ENCODE measurements at places on chromosomes 5 and 9.

GRCh38 chr5:61114441-61114840 lies 47.8 kb downstream of the SMIM15 start:
- no peak for DNase-seq

DNA sequence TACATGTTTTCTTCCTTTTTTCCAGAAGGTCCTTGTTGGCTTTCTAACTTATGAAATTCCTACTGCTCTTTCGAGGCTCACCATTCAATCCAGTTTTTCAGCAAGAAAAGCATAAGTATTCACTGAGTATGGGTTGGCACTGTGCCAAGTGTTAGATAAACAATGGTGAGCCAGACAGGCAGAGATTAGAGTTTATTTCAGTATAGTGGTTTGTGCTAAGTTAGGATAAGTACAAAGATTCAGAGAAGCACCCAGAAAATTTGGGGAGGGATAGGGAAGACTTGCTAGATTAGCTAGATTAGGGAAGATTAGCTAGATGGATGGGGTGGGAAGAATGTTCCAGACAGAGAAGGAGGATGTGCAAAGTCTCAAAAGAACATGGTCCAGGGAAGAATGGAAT lies 122.9 kb downstream of the OXCT1 start:
- DNase-seq, result no peak

- DNase-seq, result no peak
Observed at GRCh38 chr9:86009133-86009532, 68.2 kb downstream of the NAA35 start.

GRCh38 chr9:103899866-103900265 lies 194.2 kb upstream of the SMC2 start:
- no peak for DNase-seq

DNA sequence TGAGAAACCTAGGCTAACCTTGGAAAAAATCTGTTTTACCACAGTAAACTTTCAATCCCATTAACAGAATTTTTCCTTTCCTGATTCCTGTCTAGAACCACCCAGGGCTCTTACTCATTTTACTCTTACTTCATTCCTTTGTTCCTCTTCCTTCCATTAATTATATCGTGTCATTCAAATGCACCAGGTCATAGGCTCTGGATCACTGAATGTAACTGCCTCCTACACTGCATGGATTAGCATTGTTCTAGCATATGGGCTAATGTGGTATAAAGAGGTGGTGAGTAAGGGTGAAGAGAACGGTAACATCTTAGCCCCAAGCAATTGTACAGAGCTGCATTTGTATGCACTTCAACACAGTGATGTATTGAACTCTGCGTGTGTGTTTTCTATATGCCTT lies 49.5 kb upstream of the SPINK5 start:
- DNase-seq, result no peak

GRCh38 chr9:76316069-76316468 lies 78.2 kb downstream of the RFK start:
- no peak for DNase-seq

DNA sequence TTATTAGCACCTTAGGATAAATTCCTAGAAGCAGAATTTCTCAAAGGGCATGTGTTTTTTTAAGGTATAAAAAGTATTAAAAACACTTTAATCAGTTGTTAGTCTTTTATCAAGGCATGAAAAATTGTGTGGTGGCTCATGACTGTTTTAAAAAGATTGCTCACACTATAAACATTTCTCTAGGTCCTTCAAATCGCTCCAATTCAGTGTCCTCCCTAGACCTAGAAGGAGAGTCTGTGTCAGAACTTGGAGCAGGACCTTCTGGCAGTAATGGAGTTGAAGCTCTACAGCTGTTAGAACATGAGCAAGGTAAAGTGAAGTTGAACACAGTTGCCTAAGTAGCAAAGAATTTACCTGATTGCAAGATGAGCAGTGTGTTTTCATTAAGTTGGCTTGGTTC lies 62.0 kb downstream of the GAPVD1 start:
- DNase-seq, result no peak

- no peak for DNase-seq
Observed at GRCh38 chr5:93452255-93452654, 128.8 kb downstream of the NR2F1-AS1 start.

DNA sequence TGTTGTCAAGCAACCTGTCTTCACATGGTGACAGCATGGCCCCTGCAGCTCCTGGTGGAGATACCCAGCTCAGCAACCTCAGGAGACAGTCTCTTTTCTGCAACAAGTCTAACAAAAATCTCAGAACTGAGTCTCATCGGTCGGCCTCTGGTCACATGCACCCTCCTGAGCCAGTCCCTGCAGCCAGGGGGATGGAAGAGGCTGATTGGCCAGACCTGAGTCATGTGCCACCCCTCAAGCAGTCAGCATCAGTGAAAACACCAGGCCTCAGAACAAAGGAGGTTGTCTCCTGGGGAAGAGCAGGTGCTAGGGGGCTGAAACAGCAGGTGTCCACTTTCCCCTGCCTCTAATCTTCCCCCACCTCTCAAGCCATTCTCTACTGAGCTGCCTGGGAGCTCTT lies 54.4 kb downstream of the SMIM23 start:
- DNase-seq, result peak; percentile 5

- peak; percentile 50 for DNase-seq
Observed at GRCh38 chr9:6938447-6938846, 180.7 kb downstream of the KDM4C start.

GRCh38 chr9:22446950-22447617 lies 460 bp downstream of the DMRTA1 start:
- peak; percentile 73 for DNase-seq

GRCh38 chr5:7851240-7851592 lies 283 bp upstream of the CFAP90 start:
- DNase-seq, result no peak

DNA sequence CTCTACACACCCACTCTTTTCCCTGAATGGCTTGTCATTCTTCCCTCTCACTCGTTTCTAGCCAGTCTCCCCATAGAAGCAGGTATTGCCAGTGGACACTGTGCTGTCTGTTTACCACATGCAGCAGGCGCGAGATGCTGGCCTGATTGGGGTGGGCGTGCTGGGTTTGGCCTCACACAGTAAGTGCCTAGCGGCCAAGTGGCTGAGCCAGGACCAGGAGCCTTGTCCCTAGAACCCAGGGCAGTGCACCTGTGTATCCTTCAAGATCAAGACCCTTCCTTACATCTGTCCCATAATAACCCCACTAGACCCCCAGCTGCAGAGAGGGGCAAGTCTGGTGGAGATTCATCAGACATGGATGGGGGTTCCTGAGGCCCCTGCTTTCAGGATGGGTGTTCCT lies 112.8 kb upstream of the IRX4 start:
- DNase-seq, result no peak

DNA sequence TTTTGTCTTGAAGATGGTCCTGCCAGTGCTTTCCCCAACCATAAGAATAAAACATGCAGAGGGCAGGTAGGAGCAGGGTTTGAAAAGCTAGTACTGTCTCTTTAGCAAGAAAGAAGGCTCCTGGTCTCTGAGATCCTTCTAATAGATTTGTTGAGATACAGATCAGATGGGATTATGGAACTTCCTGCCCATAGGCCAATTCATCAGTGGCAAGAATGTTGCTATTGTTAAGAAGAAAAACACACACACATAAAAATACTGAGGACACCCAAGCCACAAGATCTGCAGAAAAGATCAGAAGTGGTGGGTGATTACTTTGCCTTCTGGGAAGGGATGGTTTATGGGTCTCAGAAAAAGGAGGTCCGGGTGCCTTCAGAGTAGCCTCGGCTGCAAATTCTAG lies 59.8 kb downstream of the TNC start:
- DNase-seq, result no peak

- peak; percentile 88 for DNase-seq
Observed at GRCh38 chr9:14318361-14318760, 4.4 kb upstream of the NFIB start.

DNA sequence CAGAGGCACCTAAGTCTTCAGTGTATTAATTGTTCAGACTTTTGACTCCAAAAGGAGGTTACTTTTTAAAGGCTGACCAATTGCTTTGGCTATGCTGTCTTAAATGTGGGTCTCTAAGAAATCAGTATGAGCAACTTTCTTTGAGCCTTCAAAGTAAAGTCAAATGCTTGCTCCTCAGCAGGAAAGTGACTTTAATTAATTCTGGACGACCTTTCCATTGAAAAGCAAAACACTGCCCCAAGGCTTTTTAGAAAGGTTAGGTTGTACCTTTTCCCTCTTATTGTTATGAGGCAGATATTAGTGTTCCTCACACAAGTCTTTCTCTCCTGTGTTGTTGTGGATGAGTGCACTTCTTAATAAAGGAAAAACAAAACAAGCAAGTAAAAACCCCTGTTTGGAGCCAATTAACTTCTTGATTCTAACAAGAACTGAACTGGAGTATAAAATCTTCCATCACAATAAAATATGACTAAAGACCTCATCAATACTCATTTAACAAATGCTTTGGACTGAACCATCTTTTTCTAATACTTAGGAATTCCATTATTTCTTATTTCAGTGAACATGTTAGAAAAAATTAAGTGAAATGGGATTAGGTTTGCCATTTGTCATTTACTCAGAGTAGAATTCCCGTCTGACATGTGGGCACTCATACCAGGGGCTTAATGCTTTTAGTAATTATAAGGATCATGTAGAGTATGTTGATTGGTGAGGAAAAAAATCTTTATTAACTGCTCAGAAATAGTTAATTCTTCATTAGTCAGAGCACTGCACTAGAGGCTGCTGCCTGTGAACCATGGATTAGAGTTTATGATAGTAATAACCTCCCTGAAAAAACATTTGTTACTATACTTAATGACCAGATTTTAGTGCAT lies 159.1 kb upstream of the ZNF608 start:
- DNase-seq, result no peak

DNA sequence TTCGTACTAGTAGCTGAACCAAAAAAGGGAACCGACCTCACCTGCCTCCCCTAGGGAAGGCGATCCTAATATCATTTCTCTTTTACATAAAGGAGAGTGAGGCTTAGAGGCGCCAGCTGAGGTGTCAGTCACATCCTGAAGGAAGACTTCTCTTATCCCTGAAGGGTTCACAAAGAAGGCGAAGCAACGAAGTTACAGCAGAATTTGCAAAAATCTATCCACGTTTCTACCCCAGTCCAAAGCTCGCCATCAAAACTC lies 598 bp upstream of the KIAA1191 start:
- DNase-seq, result no peak

GRCh38 chr5:2756211-2757152 lies 5.0 kb upstream of the IRX2 start:
- no peak for DNase-seq

- DNase-seq, result no peak
Observed at GRCh38 chr5:73311291-73312110, 137.1 kb downstream of the FOXD1 start.

DNA sequence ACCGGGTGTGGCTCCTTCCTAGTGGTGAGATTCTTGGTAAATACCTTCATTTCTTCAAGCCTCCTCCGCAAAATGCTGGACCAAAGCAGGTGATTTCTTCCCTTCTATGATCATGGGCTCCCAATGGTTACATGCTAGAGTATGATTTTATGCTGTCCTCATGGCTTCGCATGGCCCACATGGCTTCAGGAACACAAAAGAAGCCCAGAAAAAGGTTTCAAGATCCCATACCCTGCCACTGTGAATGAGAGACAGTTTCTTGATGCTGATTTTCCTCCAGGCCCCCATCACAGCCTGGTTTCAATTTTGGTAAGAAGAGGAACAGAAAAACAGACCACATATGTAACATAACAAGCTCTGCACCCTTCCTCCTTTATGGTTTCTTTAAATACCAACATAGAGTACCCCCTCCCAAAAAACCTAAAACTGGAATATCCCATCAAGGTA lies 2.4 kb upstream of the RXFP3 start:
- DNase-seq, result no peak

- DNase-seq, result peak; percentile 83
Observed at GRCh38 chr5:142713121-142713706, 27.3 kb upstream of the FGF1 start.

GRCh38 chr5:6328173-6328572 lies 50.2 kb downstream of the MED10 start:
- DNase-seq, result no peak

DNA sequence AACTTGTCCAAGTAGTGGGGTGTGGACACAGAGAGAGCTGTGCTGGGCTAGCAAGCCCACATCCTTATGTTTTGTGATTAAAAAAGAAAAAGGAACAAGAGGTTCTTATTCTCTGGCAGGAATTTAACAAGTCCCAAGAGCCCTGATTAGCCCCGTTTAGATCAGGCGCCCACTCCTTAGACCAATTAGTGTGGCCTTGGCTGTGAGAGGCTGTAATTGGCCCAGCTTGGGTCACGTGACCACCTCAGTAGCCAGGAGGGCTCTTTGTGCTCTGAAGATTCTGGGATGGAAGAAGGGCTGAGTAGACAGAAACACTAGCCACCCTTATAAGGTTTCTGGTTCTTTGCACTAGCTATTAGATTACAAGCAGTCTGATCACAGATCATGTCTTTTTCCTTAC lies 31.1 kb downstream of the GCNT4 start:
- DNase-seq, result no peak

GRCh38 chr9:108709997-108710396 lies 145.8 kb downstream of the ACTL7B start:
- DNase-seq, result no peak

DNA sequence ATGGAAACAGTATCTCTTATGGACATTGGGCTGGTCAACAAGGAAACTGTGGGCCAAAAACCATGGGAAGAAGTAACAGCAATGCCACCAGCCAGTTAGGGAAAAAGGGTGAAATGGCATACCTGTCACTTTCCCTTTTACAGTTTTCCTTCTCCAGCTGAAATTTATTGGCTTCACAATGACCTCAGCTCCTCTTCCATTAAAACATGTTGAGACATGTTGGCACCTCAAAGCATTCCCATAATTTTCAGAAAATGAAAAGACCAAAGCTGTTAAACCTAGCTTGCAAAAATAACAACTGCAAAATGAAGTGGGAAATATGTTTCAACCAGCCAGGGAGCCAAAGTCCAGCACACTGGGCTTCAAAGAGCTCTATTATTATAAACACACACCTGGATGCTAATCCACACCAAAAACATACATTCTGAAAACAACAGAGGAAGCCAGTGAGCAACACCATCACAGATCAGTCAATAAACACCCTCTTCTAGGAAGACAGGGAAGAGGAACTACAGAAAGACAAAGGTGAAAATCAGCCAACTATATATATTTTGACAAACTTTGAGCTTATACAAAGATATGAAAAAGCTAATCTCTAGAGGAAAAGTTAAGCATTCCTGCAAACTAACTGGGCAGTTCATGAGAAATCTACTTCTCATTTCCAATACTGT lies 78.4 kb upstream of the PTGER4 start:
- DNase-seq, result no peak

DNA sequence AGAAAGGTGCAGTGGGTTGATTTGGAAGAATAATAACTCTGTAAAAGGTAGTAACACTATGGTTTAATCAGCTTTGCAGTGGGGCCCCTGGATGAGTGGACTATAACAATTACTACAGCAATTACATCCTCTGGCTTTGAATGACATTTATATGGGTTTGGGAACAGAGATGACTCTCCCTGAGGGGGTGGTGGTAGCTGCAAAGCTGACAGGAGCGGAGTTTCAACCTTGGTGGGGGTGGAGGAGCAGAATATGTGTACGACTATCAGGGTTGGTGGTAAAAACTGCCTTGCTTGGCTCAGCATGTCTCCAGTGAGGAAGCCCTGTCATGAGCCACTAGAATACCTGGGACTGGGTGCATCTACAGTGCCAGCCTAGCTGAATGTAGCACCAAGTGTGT lies 28.3 kb upstream of the NR3C1 start:
- no peak for DNase-seq

Data from NCI-H446 (cell line).